ENCODE measurements at places on chromosomes 1 and 21. TPM values are rescaled to one million over a fixed set of nuclear protein-coding genes. Genes with fewer than 3 reads are reported as not detected.

Gene RAVER2
- 20.5 TPM for total RNA-seq

Gene AADACL4
- not detected for total RNA-seq

Gene POU3F1
- not detected for total RNA-seq

Gene GART
- 106 TPM for total RNA-seq

Gene HES2
- 3.1 TPM for total RNA-seq

Gene LEMD1
- 15.0 TPM for total RNA-seq

Gene ST6GALNAC5
- not detected for total RNA-seq

Gene WDR64
- total RNA-seq: not detected

Gene ZBTB8B
- 0.25 TPM for total RNA-seq

Gene TEX38
- not detected for total RNA-seq

Gene ACOT11
- total RNA-seq: 7.1 TPM

Gene YTHDF2
- 99.4 TPM for total RNA-seq

Gene BTF3L4
- 77.3 TPM for total RNA-seq

Gene OLIG1
- total RNA-seq: not detected

Gene TMPRSS2
- total RNA-seq: not detected

Gene RGS16
- not detected for total RNA-seq

Gene AMY1B
- total RNA-seq: not detected

Gene SH2D1B
- not detected for total RNA-seq

Gene GPR25
- not detected for total RNA-seq

Gene NUDT17
- total RNA-seq: 3.6 TPM

Gene VWA1
- total RNA-seq: 20.3 TPM

Gene GPATCH3
- 22.0 TPM for total RNA-seq

Gene HSPB7
- 7.1 TPM for total RNA-seq
